Kidney epithelial cell (primary cell): ENCODE measurements at places on chromosomes 7 and 10. TPM values are rescaled to one million over a fixed set of nuclear protein-coding genes. Genes with fewer than 3 reads are reported as not detected.

GRCh38 chr7:35801392-35802101 is 690 bp downstream of the SEPTIN7 start:
- no peak for DNase-seq

The CRYGN gene
- total RNA-seq, result 0.84 and 2.1 TPM in 2 replicates

DNA sequence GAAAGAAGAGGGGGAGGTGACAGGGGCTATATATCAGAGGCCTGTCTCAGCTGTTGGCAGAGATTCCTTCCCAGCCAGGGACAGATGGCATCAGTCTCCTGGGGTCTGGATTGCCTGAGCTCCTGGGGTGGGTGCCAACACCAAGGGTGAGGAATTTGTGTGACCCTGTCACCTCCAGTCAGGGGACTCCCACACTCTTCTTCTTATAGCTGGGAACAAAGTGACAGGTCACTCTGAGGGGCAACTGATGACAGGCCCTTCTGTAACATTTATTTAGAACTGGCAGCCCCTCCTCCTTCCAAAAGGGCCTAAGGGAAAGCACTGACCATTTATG is 53.7 kb upstream of the DUSP5 start:
- DNase-seq, result no peak

- DNase-seq, result no peak
Measured at GRCh38 chr7:129263168-129263567, 38.3 kb downstream of the AHCYL2 start.

GRCh38 chr10:53543410-53543809 is 770.8 kb upstream of the MBL2 start:
- no peak for DNase-seq

DNA sequence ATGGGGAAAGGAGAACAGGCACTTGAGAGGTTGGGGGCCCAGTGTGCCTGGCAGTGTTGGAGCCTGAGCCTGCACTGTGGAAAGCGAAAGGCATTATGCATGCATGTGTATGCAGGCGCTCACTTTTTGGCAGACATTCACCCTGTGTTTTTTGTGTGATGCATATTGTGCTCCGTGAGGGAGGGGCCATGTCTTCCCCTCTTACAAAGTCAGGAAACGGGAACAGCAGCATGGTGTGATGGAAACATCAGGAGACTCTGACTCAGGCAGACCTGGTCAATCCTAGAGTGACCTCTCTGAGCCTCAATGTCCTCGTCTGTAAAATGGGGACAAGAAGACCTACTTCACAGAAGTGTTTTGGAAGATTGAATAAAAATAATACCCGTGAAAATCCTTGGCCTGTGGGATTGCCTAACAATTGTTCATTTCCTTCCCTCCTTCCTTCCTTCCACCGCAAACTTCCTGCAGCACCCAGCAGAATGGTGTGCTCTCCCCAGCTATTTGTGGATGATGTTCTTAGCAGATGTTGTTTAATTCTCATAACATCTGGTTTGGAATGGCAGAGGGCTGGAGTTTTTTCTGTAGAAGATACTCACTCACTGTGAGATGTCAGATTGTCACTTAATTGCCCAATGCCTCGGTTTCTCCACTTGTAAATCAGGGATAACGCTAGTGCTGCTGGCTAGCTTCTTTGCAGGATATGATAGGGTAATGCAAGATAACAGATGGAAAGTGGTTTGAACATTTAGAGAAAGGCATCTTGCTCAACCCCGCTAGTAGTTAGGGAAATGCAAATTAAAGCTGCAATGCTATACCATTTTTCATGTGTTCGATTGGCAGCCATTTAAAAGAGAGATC is 39.8 kb downstream of the CDH23 start:
- DNase-seq, result no peak

The PARP12 gene
- 43.1 and 52.1 TPM in 2 replicates for total RNA-seq

GRCh38 chr7:132225216-132226030 is 350.8 kb downstream of the PLXNA4 start:
- no peak for DNase-seq

The CLEC2L gene
- total RNA-seq, result not detected in 2 replicates

- DNase-seq, result no peak
Measured at GRCh38 chr10:26408858-26409494, 29.2 kb upstream of the APBB1IP start.

- no peak for DNase-seq
Measured at GRCh38 chr10:121774813-121775212, 153.0 kb downstream of the ATE1 start.

The CCL24 gene
- total RNA-seq, result not detected in 2 replicates

The GOT1 gene
- total RNA-seq, result 57.6 and 73.7 TPM in 2 replicates

The PLEKHS1 gene
- not detected in 2 replicates for total RNA-seq
